ENCODE measurements at places on chromosomes 2 and 18. TPM values are rescaled to one million over a fixed set of nuclear protein-coding genes. Genes with fewer than 3 reads are reported as not detected.

DNA sequence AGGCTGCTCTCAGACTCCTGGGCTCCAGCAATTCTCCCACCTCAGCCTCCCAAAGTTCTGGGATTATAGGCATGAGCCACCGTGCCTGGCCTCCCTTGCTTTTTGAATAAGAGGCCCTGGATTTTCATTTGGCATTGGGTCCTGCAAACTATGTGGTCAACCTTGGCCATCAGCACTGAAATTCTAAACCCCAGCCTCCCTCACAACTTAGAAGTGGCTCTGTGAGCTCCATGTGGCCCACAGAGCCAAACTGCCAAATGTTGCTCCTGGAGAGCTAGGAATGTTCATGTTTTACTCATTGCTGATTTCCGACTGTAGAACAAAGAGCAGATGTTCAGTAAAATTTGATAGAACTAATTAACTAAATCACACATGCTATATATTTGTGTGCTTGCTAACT lies 210.6 kb upstream of the AGAP1 start:
- no peak for DNase-seq

GRCh38 chr2:238873841-238874240 lies 26.0 kb downstream of the TWIST2 start:
- DNase-seq: no peak

DNA sequence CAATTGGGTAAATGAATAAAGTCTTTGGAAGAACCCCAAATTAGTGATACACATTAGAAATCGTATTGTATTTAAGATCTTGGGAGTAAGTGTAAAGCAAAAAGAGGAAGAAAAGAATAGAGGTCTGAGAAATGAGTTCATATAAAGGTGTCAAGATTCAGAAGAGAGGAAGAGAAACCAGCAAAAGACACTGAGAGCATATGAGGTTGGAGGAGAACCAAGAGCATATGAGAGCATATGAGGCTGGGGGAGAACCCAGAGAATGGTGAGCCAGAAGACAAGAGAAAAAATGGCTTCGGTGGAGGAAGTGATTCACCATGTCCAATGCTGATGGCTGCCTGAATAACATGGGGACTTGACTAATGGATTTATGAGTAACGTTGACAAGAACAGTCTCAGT lies 620.1 kb upstream of the GCFC2 start:
- DNase-seq: no peak

GRCh38 chr18:57004366-57005121 lies 142.3 kb upstream of the BOD1L2 start:
- no peak for DNase-seq

DNA sequence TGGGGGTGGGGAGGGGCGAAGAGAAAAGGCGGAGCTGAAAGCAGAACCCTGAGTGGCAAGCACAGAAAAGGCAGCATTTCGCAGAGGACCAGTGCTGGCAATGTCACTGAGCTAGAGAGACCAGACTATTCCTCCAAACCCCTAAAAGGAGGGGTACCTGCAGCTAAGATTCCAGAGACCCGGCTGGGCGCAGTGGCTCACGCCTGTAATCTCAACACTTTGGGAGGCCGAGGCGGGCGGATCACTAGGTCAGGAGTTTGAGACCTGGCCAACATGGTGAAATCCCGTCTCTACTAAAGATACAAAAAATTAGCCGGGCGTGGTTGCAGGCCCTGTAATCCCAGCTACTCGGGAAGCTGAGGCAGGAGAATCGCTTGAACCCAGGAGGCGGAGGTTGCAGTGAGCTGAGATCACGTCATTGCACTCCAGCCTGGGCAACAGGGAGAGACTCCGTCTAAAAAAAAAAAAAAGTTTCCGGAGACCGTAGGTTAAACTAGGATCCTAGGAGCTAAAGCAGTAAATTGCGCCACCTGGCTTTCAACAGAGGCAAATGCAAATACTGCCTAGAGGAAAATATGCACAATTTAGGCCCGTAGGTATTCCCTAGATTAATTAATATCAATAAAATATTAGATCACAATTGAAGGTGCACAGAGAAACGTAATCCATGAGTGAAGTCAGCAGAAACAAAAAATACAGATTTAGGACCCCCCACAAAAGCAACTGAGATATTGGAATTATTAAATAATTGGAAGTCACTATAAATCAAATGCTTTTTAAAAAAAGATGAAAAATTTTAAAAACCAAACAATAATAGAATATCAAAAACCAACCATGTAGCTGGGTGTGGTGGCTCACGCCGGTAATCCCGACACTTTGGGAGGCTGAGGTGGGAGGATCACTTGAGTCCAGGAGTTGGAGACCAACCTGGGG lies 4.9 kb downstream of the UCN start:
- peak; percentile 65 for DNase-seq

DNA sequence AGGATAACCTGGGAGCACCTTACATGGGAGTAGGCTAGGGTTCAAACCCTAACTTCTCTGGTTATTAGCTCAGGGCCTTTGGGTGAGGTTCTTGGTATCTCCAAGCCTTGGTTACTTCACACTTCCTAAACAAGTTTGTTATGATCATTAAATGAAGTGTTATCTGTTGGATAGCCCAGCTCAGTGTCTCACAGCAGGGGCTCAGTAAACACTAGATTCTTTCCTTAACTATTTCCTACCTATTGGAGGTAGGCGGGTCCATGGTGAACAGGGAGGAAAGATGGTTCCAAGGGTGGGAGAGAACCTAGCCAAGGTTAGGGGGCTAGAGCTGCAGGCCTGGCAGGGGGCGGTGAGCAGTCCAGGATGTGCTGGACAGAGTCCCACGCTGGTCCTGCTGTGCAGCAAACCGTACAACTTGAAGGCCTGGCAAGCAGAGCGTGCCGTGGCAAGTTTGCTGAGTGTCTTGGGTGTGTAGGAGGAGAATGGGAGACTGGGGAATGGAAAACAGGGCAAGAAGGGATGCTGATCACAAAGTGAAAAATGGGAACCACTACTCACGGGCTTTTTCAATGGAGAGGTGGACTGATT lies 259.1 kb downstream of the PRKCE start:
- DNase-seq: no peak

DNA sequence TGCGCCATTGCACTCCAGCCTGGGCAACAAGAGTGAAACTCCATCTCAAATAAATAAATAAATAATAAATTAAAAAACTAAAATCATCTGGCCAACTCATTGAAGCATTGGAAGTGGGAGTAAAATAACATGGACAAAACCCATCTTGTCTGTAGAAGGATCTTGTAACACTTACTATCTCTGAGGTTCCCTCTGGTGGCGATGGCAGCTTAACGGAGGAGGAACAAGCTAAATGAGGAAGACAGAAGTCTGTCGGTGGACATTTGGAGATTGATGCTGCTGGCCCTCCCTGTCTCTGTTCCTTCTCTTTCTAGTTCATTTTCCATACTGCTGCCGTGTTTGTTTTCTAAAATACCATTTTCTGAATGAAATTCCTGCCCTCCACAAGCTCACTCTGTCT lies 43.4 kb downstream of the ZCCHC2 start:
- DNase-seq: no peak

DNA sequence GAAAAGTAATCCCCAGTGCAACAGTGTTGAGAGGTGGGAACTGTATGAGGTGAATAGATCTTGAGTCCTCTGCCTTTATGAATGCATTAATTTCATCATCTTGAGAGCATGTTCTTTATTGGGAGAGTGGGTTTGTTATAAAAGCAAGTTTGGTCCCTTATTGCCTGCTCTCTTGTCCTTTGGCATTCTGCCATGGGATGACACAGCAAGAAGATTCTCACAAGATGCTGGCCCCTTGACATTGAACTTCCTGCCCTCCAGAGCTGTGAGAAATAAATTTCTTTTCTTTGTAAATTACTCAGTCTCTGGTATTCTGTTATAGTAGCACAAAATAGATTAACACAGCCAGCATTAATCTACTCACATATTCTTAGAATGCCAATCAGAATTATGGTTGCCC lies 108.6 kb downstream of the EHBP1 start:
- no peak for DNase-seq

- DNase-seq: no peak
These were observed 257.3 kb upstream of the HNMT start for GRCh38 chr2:137706786-137707613.

GRCh38 chr18:58697146-58697545 lies 25.9 kb downstream of the MALT1 start:
- DNase-seq: no peak

DNA sequence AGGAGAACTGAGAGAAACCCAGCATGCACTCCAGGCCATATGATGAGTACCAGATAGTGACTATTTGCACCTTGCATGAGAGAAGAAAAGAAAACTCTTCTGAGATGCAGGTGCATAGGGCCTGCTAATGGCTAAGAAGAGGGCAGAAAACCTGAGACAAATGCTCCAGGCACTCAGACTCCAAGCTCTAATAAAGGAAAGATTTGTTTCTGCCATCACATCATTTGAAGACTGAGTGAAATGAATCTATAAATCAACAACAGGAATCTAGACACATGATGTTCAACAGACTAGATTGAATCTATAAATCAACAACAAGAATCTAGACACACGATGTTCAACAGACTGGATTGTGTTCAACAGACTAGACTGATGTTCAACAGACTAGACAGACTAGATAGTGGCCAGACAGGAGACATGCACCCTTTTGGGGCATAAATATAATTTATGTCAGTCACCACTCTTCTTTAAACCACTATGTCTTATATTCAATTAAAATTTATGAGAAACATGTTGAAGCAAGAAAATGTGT lies 482.7 kb upstream of the UBE2E3 start:
- no peak for DNase-seq

- no peak for DNase-seq
These were observed 394.5 kb downstream of the DLGAP1 start for GRCh38 chr18:4060427-4061281.

- no peak for DNase-seq
These were observed 130.0 kb upstream of the RND3 start for GRCh38 chr2:150617351-150617978.

DNA sequence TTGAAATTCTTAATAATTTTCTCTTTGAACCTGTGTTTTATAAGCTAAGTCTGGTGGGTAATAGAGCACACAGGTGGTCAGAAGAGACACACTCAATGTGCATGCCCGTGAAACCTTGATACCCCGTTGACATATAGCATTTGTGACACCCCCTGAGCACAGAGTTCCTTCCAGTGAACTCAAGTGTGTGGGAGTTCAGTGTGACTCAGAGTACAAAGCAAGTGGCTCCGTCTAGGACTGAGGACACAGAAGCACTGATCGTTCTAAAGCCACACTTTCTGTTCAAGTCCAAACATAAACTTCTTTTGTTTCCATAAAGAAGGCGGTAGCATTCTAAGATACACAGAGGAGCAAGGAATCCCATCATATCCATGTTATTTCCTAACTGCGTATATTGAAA lies 523.6 kb downstream of the PID1 start:
- no peak for DNase-seq

- no peak for DNase-seq
These were observed 685.9 kb downstream of the ARHGAP15 start for GRCh38 chr2:143815082-143815481.

DNA sequence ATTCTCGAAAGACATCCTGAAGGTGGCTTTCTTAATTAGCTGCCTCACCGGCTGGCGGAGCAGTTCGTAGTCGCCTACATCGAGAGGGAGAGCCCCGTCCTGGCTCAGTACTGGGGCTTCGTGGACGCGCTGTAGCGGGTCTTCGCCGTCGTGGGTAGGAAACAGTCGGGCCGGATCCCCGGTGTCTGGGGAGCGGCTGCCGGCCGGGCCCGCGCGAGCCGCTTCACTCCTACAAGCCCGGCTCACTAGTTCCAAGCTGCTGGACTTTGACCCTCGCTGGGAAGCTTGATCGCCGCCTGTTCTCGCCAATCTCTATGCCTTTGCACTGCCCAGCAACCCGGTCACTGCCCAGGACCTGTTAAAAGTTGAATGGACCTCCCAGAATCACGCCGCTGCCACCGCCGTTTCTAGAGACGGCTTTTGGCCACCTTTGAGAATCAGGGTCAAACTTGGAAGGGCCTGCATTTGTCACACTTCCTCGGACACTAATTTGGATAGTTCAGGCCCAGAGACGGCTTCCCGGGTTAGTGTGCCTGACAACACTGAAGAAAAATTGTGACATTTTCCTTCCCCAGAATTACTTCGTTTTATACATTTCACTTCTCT lies 41.4 kb upstream of the AKAIN1 start:
- peak; percentile 22 for DNase-seq

GRCh38 chr2:166487171-166487570 lies 6.9 kb downstream of the SCN7A start:
- DNase-seq: no peak

DNA sequence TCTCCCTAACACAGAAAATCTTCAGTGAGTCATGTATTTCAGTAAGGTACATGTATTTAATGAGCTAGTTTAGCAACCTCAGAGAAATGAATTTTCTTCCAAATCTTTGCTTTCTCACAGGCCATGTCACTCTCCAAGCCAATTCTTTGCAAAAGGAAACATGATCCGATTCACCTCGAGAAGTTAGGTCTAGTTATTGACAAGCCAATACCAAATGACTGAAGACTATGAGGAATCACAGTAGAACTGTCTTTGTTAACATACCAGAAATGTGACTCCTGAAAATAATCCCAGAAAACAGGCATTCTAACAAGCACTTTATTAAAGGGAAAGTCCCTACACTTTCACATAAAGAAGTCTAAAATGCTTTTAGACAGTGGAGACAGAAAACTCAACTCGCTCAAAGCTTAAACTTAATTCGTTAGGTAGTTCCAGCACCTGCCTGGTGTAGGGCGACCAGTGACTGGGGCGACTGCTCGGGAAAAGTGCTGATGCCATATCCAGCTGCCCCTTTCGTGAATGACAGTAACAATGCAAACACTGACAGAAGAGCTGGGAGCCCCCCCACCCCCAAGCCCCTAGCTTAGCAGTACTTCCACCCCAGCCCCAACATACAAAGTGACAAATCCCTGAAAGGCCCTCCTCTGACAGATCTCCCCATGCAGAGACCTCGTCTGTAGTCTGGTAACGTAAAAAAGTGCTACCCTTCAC lies 1.8 kb downstream of the MEMO1 start:
- DNase-seq: peak; percentile 19

The EVA1A gene
- total RNA-seq: 0.41 TPM

The KHK gene
- total RNA-seq: 4.9 TPM

The E2F6 gene
- 12.2 TPM for total RNA-seq

The CFC1 gene
- 0.41 TPM for total RNA-seq

The ABCG5 gene
- not detected for total RNA-seq

The ZSWIM2 gene
- total RNA-seq: 0.41 TPM

The VAPA gene
- 118 TPM for total RNA-seq
